A549 treated with Mapracorat at 1 μM for 4 hours (cell line): ENCODE measurements at places on chromosomes 13 and 19. TPM values are rescaled to one million over a fixed set of nuclear protein-coding genes. Genes with fewer than 3 reads are reported as not detected.

ZNF534 gene
- not detected in 5 replicates for total RNA-seq

ERCC5 gene
- 14.5 to 19.2 TPM (median 16.2 TPM) in 5 replicates for total RNA-seq

ZNF416 gene
- 3.4 to 5.0 TPM (median 4.2 TPM) in 5 replicates for total RNA-seq

SCAF1 gene
- total RNA-seq, result 39.5 to 69.3 TPM (median 65.3 TPM) in 5 replicates
